ENCODE measurements at places on chromosomes 11 and 22. TPM values are rescaled to one million over a fixed set of nuclear protein-coding genes. Genes with fewer than 3 reads are reported as not detected.

DNA sequence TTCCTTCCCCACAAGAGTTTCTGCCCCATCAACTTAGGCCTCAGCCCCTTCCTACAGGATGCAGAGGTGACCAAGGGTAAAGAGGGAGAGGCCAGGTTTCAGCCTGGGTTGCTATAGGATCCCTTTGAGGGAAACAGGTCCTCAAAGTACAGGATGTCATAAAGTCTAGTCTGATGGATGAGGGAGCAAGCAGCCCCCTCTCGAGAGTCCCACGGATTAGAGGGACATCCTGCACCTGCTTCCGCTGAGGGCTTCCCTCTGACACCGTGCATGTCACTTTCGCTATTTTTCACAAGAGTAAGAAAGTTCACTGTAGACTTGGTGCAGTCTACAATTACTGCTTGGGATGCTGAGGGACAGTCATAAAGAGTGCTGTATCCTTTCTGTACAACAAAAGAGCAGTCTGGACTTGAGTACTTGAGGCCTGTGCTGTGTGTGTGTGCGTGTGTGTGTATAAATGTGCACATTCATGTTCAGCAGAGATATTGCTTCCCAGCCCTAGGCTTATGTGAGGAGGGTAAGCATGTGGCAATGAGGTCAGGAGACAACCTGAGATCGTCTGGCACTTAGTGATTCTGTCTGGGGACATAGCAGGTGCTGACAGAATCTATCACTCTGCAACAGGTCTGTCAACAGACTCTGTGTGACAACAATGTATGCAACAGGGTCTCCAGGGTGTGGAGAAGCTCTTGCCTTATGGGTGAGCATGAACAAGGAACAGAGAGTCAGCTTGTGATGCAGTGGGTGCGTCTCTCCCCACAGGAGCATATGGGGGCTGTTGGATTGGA is 18.0 kb upstream of the CHST1 start:
- DNase-seq, result no peak

GRCh38 chr22:20402960-20403778 is 9.2 kb downstream of the ZNF74 start:
- no peak for DNase-seq

DNA sequence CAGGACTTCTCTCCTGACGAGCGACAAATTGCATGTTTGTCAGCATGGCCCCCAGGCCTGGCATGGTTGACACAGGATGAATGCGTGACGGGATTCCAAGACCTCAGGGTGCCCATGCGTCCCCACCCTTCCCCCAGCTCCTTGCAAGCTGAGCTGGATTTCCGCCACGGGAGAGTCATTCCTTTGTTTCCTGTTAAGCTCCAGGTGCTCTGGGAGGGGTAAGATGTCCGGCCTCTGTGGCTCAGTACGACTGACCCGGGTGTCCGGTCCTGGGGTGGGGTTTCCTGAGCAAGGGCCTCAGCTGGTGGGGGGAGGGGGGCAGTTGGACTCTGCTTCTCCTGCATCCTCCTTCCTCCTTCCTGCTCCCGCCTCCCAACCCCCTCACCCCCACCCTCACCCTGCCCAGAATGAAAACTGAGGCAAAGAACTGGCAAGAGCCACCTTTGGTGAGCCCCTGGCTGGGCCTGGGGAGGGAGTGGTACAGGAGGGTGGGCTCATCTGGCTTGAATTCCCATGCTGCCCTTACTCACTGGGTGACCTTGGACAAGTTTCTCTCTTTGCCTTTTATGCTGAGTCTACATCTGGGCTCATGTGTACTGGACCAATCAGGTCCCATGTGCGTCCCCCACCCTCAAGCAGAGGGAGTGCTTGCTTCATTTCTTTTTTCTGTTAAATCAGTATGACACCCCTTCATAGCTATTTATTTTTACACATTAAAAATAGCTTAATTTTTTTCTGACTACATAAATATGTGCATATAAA is 2.5 kb downstream of the CDC42EP2 start:
- DNase-seq, result peak; percentile 65

Gene C11orf98
- total RNA-seq, result 69.8 TPM

Gene LRRC74B
- 0.19 TPM for total RNA-seq
